ENCODE measurements at places on chromosomes 7 and 10. TPM values are rescaled to one million over a fixed set of nuclear protein-coding genes. Genes with fewer than 3 reads are reported as not detected.

Gene TAS2R4
- total RNA-seq: 4.5 TPM

Gene ITGB8
- 79.2 TPM for total RNA-seq

Gene TACR2
- total RNA-seq: not detected

Gene TMEM273
- not detected for total RNA-seq

Gene SEMA3E
- total RNA-seq: 0.98 TPM

Gene SMARCD3
- 59.7 TPM for total RNA-seq

Gene CCL24
- total RNA-seq: not detected

Gene FAM25C
- not detected for total RNA-seq

Gene NANOS1
- 2.7 TPM for total RNA-seq

Gene POU6F2
- total RNA-seq: not detected

Gene MARVELD1
- 34.9 TPM for total RNA-seq
